ENCODE measurements at places on chromosomes 13 and 19.

DNA sequence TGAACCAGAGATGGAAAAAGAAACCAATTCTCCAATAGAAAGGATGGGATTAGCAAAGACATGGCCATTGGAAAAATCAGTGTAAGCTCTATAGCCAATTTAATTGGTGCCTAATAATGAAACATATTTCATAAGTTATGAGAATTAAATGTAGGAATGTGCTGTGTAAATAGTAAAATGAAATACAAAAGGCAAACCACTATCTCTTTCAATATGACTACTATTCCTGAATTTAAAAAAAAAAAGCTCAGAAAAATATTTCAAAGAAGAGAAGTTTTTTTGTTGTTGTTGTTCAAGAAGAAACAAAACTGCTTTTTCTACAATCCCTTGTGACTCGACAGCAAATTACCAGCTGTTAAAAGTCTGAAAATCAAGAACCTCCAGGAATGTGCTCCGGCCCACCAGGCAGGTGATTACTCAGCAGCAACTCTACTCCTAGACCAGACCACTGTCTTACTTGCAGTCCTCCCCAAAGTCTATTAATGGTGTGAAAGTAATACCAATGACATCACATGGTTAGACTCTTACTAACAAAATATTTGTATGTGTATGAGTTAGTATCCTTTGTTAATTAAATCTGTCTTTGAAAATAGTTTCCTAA lies 362.4 kb downstream of the KCTD12 start:
- DNase-seq, result no peak

DNA sequence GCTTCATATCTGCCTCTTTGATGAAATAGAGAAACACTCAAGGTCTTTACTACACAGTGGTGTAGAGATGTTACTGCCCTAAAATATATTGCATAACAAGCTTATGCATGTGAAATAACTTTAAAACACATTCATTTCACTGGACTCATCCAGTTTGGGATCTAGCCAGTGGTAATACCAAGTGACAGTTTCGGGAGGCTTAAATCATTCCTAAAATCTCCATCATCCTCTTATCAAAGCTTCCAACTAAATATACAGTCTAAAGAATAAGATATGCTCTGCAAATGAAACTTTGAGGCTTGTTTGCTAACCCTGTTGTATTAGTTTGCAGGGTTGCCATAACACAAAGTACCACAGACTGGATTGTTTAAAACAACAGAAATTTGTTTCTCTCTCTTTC lies 52.8 kb downstream of the THSD1 start:
- DNase-seq, result no peak

DNA sequence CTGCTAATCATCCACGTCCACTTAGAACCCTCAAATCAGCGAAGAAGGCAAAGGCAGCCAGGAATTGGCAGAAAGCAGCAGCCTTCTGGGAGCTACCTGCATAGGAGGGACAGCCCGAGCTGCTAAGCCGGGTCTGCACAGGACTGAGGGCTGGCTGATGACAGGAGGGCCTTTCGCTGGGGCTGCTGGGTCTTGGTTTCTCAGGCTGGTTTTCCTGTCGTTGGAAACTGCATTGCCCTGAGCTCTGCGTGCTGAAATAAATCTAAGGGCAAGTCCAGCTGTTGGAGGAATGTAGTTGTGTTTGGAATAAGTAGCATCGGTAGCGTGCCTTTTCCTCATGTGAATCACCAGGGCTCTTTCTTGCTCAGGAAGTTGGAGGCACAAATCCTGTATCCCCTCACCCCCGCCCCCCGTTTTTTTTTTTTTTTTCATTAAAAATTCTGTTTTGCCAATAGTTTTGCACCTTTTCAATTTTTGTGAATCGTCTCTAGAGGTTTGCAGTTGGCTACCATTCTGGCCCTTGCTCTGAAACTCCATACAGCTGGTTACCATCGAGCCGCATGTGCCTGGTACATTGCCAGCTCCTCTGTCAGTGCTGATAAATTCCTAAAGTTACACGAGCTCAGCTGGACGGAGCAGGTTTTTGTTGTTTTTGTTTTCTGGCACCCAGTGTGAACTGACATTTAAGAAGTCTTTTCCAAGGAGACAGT lies 193.9 kb upstream of the RNF113B start:
- no peak for DNase-seq

DNA sequence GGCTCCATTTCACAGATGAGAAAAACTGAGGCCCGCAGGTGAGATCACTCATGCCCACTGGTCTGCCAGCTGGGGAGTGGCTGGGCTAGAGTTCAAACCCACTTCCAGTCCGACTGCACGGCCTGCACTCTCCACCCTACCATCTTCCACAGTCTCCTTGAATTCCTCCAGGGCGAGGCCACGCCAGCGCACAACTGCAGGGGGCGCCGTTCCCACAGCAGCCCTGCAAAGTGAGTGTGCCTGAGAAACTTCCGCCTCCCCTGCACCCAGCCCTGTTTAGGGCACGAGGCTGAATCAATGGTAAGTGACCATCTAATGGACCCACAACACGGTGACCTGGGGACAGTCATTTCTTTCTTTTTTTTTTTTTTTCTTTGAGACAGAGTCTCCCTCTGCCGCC lies 829 bp upstream of the ATCAY start:
- no peak for DNase-seq
